ENCODE measurements at places on chromosomes 16 and 17.

DNA sequence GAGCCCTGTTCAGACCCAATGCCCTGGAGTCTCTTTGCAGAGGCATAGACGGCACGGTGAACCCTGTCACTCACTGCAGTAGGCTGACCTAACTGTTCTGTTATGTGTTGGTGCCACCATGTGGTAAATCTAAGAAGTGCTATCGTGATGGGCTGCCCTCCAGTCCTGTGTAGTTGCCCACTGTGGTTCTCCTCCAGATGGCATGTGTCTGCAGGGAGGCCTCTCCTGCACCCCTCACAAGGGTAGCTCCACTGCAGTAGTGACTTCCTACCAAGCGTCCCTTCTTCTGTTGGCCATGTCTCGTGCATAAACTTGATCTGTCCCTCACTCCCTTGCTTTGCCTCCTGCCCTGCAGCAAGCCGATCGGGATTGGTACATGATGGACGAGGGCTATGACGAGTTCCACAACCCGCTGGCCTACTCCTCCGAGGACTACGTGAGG lies 5.8 kb downstream of the DHX38 start:
- DNase-seq, result peak; percentile 39

DNA sequence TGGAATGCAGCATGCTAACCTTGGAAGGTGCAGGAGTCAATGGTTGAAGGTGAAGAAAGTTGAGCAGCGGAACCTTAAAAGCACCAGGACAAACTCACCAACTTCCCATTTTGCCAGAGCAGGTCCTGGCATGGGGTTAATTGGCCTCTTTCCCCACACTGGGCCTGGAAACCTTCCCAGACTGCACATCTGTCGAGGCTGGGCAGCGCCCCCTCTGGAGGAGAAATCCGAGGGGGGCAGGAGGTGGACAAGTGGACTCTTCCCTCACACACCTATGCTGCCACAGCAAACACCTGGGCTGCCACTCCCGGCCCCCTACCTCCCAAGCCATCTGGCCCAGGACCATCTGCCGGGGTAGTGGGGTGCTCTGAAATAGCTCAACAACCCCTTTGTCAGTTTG lies 232.4 kb downstream of the CBLN1 start:
- DNase-seq, result no peak

GRCh38 chr16:85902366-85903155 lies 3.6 kb downstream of the IRF8 start:
- peak; percentile 82 for DNase-seq

- no peak for DNase-seq
These were observed 7.1 kb downstream of the TEKT3 start for GRCh38 chr17:15334266-15334665.

GRCh38 chr16:53822936-53823529 lies 119.1 kb downstream of the FTO start:
- peak; percentile 17 for DNase-seq

DNA sequence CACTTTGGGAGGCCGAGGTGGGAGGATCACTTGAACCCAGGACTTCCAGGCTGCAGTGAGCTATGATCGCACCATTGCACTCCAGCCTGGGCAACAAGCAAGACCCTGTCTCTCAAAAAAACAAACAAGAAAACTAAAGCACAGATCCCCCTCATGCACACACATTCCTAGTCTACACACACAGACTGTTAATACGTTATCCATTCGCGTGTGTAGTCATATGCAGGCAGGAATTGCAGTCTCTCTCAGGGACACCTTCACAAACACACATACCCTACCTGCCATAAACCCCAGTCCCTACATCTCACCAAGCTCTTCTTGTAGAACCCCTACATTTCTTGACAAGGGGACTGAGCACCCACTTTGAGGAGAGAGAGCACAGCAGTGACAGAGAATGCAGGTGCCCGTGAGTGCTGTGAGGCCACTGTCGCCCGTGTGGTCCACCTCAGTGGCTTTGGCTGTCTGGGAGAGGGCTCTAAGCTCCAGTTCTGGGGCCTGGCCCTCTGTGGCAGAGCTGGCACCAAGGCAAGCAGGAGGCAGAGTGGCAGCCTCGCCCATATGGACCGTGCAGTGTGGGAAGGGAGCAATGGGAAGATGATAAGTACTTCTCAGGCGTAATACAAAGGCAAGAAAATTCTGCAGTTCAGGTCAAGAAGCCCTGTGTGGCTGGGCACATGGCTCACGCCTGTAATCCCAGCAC lies 59.0 kb upstream of the RPH3AL start:
- DNase-seq, result no peak

DNA sequence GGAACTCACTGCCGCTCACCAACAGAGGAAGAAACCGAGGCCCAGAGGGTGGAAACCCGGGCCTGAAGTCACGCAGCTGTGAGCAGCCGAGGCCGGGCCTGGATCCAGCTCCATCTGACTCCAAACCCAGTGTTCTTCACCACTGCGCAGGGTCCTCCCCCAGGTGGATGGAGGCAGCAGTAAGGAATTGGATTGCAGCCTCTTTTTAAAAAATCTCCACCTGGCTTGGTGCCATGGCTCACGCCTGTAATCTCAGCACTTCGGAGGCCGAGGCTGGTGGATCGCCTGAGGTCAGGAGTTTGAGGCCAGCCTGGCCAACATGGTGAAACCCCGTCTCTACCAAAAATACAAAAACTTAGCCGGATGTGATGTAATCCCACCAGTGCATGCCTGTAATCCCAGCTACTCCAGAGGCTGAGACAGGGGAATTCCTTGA lies 177.2 kb downstream of the FOXL1 start:
- DNase-seq, result no peak

DNA sequence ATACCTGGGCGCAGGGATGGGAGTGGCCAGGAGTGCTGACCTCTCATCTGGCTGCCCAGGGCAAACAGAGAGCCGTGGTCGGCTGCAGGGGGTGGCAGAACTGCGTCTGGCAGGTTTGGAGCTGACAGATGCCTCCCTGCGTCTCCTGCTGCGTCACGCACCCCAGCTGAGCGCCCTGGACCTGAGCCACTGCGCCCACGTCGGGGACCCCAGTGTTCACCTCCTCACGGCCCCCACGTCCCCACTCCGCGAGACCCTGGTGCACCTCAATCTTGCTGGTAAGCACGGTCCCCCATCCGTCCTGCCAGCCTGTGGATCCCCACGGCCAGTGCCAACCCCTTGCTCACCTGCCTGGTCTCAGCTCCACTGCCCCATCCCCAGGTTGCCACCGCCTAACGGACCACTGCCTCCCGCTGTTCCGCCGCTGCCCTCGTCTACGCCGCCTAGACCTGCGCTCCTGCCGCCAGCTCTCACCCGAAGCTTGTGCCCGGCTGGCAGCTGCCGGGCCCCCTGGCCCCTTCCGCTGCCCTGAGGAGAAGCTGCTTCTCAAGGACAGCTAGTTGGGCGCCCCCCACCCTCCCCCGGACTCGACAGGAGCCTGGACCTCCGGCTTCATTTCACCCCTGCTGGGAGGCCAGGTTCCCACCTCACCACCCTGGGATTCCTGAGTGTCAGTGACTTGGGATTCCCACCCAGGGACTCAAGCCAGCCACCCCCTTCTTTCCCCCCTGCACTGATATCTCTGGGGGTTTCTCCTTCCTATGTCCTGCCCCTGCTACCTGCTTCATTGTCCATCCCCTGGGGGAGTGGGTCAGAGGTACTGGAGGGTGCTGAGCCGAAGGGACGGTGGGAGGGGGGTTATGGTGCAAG lies 2.0 kb upstream of the ORAI3 start:
- no peak for DNase-seq

GRCh38 chr17:3531266-3532101 lies 26.1 kb downstream of the TRPV3 start:
- DNase-seq, result no peak

DNA sequence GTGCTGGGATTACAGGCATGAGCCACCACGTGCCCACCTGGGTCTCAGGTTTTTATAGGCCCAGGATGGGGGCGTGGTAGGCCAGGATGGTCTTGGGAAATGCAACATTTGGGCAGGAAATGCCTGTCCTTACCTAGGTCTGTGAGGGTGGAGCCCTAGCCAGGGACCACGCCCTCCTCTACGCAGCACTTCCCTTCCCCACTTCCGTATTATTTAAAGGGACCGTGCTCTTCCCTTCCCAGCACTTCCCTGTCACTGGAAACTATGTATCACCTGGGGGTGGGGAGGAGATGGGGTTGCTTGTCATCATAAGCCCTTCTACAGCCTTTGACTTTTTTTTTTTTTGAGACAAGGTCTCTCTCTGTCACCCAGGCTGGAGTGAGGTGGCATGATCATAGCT lies 238.9 kb upstream of the NLRP1 start:
- no peak for DNase-seq

GRCh38 chr17:12789075-12789480 lies 220 bp upstream of the ARHGAP44 start:
- DNase-seq, result no peak

- DNase-seq, result no peak
These were observed 203.3 kb upstream of the HS3ST4 start for GRCh38 chr16:25488435-25488834.

DNA sequence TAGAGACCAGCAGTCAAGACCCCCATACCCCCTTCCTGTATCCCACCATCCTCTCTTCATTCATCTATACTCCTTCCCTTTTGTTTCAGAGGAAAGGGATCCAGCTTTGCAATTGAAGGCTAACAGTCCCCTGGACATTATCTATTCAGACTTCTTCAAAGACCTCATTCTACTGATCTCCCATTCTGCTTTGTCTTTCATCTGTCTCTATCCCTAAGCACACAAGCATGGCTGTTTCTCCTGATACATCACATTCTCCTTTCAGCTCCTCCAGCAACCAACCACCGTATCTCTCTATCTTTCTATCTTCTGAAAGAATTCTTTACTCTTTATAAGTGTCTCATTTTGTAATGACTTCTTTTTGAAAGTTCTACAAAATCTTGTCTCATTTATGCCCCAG lies 9.7 kb upstream of the ARHGAP17 start:
- no peak for DNase-seq

DNA sequence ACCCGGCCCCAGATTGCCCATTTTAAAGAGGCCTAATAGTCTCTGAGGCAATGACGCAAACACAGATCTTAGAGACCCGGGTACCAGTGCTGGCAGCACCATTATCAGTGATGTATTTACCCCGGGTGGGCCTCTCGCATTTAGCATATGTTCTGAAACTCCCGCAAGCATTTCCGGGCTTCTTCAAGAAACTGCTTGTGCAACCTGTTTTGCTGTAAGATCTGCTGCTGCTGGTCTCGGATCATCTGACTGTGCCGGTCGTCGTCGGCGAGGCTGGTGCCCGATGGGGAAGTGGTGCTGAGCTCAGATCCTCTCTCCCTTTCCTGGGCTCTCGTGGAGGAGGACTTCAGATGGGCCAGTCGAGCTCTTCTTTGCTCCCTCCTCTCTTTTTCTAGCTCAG lies 12.5 kb downstream of the CEP295NL start:
- peak; percentile 82 for DNase-seq

DNA sequence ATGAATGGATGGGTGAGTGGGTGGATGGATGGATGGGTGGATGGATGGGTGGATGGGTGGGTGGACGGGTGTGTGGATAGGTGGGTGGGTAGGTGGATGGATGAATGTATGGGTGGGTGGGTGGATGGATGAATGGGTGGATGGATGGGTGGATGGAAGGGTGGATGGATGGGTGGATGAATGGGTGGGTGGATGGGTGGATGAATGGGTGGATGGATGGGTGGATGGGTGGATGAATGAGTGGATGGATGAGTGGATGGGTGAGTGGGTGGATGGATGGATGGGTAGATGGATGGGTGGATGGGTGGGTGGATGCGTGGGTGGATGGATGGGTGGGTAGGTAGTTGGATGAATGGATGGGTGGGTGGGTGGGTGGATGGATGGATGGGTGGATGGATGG lies 13.2 kb upstream of the ATP2C2 start:
- no peak for DNase-seq

DNA sequence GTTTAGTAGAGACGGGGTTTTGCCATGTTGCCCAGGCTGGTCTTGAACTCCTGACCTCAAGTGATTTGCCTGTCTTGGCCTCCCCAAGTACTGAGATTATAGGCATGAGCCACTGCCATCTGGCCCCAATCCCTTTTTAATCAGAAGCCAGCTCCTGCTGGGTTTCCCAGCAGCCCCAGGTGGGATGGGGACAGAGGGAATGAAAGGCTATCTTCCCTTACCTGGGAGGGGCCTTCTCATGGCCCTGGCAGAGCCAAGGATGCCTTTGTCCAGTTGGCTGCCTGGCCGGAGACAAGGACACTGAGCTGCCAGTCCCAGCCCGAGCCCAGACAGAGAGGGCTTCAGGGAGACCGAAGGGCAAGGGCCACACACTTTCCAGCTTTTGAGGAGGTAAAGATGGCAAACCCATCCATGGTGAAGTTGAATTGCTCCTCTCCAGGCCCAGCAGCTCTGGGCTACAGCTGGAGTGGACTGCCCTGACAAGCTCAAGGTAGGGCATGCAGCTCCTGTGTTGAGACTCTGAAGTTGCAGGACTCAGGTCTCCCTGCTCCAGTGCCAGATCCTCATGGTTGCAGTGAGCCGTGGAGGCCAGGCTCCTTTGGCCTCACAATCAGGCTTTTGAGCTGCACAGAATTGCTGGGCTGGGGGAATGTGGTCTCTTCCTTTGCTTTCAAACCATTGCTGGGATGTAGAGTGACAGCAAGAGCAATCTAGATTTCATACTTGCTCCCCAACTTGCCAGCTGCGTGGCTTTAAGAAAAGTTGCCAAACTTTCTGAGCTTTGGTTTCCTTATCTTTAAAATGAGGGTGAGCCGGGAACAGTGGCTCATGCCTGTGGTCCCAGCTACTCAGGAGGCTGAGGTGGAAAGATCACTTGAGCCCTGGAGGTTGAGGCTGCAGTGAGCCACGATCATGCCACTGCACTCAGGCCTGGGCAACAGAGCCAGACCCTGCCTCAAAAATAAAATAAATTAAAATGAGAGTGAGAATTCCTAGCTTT lies 44.5 kb upstream of the IL34 start:
- DNase-seq, result no peak

- DNase-seq, result no peak
These were observed 17.4 kb upstream of the CMIP start for GRCh38 chr16:81427219-81427618.

GRCh38 chr17:33519692-33520091 lies 226.6 kb upstream of the ASIC2 start:
- no peak for DNase-seq

DNA sequence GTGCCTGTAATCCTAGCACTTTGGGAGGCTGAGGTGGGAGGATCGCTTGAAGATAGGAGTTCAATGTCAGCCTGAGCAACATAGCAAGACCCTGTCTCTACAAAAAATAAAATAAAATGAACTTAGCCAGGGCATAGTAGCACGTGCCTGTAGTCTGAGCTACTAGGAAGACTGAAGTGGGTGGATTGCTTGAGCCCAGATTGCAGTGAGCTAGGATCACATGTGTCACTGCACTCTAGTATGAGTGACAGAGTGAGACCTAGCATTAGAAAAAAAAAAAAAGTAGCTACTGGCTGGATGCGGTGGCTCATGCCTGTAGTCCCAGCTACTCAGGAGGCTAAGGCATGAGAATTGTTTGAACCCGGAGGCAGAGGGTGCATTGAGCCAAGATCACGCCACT lies 6.0 kb downstream of the ADAP2 start:
- no peak for DNase-seq

- no peak for DNase-seq
These were observed 5.0 kb downstream of the ARMC7 start for GRCh38 chr17:75114552-75115314.

GRCh38 chr17:76243826-76244679 lies 3.8 kb upstream of the RNF157 start:
- no peak for DNase-seq
